ENCODE measurements at places on chromosomes 6 and 20. TPM values are rescaled to one million over a fixed set of nuclear protein-coding genes. Genes with fewer than 3 reads are reported as not detected.

- peak overlapping the region; percentile 60 for H3K27ac ChIP-seq
- peak overlapping the region; percentile 8 for H3K4me3 ChIP-seq
- DNase-seq = no peak
- no peaks in the 10 kb centered on the region for H3K27me3 ChIP-seq
- no peaks in the 10 kb centered on the region for H3K36me3 ChIP-seq
Observed at GRCh38 chr20:17565169-17565845, 4.6 kb upstream of the DSTN start.

DNA sequence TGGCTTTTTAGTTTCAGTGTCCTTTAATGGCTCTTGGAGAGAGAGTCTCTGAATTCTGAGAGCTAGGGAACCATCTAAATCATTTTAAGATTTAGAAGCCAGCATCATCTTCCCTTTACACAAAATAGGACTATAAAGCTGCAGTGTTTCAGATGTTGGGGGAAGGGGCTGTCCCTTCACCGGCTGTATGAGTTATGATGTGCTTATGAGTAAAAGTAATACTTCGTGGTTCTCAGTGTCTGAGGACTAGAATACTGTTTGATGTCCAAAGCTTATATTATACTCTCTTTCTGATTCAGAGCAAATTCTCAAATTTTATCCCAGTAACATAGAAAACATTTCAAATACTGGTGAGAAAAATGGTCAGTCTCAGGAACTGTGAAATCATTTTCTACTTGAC lies 63.5 kb upstream of the FAM8A1 start:
- no peak for DNase-seq
- no peaks in the 10 kb centered on the region for H3K27me3 ChIP-seq
- no peak overlapping the region for H3K4me3 ChIP-seq
- no peak overlapping the region for H3K27ac ChIP-seq
- no peaks in the 10 kb centered on the region for H3K4me1 ChIP-seq
- peaks cover 8% of the 10 kb centered on the region for H3K36me3 ChIP-seq

- peaks cover 23% of the 10 kb centered on the region for H3K4me1 ChIP-seq
- H3K4me3 ChIP-seq = no peak overlapping the region
- peaks cover 5% of the 10 kb centered on the region for H3K36me3 ChIP-seq
- H3K27ac ChIP-seq = no peak overlapping the region
Observed at GRCh38 chr20:4951299-4951698, 50.0 kb downstream of the SLC23A2 start.

- H3K27ac ChIP-seq = no peak overlapping the region
- no peaks in the 10 kb centered on the region for H3K27me3 ChIP-seq
- no peak overlapping the region for H3K4me3 ChIP-seq
- H3K36me3 ChIP-seq = peaks cover 19% of the 10 kb centered on the region
- DNase-seq = peak; percentile 87
Observed at GRCh38 chr6:44151348-44152108, 7.1 kb upstream of the CAPN11 start.

- H3K36me3 ChIP-seq = peaks cover 20% of the 10 kb centered on the region
- DNase-seq = no peak
- H3K27me3 ChIP-seq = no peaks in the 10 kb centered on the region
- H3K4me1 ChIP-seq = peaks cover 17% of the 10 kb centered on the region
Observed at GRCh38 chr20:45011108-45011526, 44.8 kb downstream of the STK4 start.

The DLL1 gene
- 11.7 TPM for total RNA-seq

The ECT2L gene
- 0.07 TPM for total RNA-seq

- no peak overlapping the region for H3K4me3 ChIP-seq
- no peak overlapping the region for H3K27ac ChIP-seq
- no peaks in the 10 kb centered on the region for H3K4me1 ChIP-seq
- peaks cover 66% of the 10 kb centered on the region for H3K27me3 ChIP-seq
- H3K36me3 ChIP-seq = no peaks in the 10 kb centered on the region
- no peak for DNase-seq
Observed at GRCh38 chr20:33224399-33224798, 7.2 kb downstream of the BPIFA3 start.

DNA sequence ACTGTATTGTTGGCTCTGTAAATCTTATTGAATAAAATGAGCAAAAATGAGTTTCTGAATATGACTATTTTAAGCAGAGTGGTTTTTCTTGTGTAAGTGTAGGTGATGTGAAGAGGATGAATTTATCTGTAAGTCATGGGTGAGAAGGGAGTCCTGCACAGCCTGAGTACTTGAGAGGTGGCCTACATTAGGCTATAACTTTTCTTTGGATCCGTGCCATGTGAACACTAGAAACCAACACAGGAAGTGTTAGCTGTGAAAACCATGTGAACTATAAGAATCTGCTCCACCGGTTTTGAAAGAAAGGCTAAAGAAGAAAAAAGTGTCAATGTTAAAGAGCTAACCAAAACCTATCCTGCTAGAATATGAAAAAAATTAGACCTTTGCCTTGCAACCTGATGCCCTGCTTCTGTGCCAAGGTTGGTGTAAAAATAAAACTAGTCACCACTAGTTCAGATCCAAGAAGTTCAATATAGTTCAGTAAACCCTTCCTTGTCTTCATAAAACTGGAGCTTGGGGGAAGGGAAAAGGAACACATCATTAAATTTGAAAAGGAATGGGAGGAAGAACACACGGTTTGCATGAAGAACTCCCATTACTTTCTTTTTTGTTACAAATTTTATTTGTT lies 21.3 kb downstream of the PLCB1 start:
- no peak overlapping the region for H3K4me3 ChIP-seq
- no peak for DNase-seq
- no peak overlapping the region for H3K27ac ChIP-seq

GRCh38 chr6:23537828-23538227 lies 588.2 kb upstream of the NRSN1 start:
- H3K27ac ChIP-seq = no peak overlapping the region
- no peak overlapping the region for H3K4me3 ChIP-seq
- no peaks in the 10 kb centered on the region for H3K4me1 ChIP-seq
- peaks cover 3% of the 10 kb centered on the region for H3K36me3 ChIP-seq
- no peaks in the 10 kb centered on the region for H3K27me3 ChIP-seq

GRCh38 chr6:139919107-139920026 lies 544.9 kb upstream of the CITED2 start:
- H3K27me3 ChIP-seq = peaks cover 2% of the 10 kb centered on the region
- no peaks in the 10 kb centered on the region for H3K36me3 ChIP-seq
- H3K4me1 ChIP-seq = peaks cover 27% of the 10 kb centered on the region
- no peak for DNase-seq

- peaks cover 5% of the 10 kb centered on the region for H3K4me1 ChIP-seq
- H3K27me3 ChIP-seq = no peaks in the 10 kb centered on the region
Observed at GRCh38 chr6:136174510-136174909, 75.6 kb downstream of the MTFR2 start.

GRCh38 chr6:38671885-38672467 lies 31.0 kb downstream of the GLO1 start:
- no peaks in the 10 kb centered on the region for H3K27me3 ChIP-seq
- no peak for DNase-seq
- H3K27ac ChIP-seq = no peak overlapping the region
- no peak overlapping the region for H3K4me3 ChIP-seq

The SIGLEC1 gene
- not detected for total RNA-seq

GRCh38 chr6:116314878-116315277 lies 35.1 kb upstream of the TSPYL1 start:
- H3K4me3 ChIP-seq = no peak overlapping the region
- peaks cover 13% of the 10 kb centered on the region for H3K4me1 ChIP-seq
- no peak for DNase-seq
- H3K27me3 ChIP-seq = no peaks in the 10 kb centered on the region
- no peak overlapping the region for H3K27ac ChIP-seq
- H3K36me3 ChIP-seq = peaks cover 8% of the 10 kb centered on the region

DNA sequence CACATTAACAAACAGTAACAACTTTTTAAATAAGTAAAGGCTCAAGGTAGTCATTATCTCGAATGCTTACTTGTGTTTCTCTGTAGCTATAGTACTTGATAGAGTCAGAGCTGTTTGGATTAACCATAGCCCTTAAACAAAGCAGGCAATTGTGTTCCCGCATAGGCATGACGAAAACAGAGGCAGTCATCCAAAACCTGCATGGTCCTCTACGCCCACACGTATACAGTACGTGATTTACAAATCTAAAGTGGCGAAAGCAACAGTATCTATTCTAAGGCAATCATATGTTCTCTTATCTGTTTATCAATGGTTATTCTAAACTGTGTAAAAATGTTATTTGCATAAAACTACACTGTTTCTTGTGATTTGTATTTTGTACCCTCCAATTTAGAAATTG lies 31.8 kb downstream of the HFE start:
- no peak overlapping the region for H3K27ac ChIP-seq
- H3K27me3 ChIP-seq = no peaks in the 10 kb centered on the region
- no peak overlapping the region for H3K4me3 ChIP-seq
- H3K4me1 ChIP-seq = peaks cover 17% of the 10 kb centered on the region

The RALGAPA2 gene
- 28.1 TPM for total RNA-seq

DNA sequence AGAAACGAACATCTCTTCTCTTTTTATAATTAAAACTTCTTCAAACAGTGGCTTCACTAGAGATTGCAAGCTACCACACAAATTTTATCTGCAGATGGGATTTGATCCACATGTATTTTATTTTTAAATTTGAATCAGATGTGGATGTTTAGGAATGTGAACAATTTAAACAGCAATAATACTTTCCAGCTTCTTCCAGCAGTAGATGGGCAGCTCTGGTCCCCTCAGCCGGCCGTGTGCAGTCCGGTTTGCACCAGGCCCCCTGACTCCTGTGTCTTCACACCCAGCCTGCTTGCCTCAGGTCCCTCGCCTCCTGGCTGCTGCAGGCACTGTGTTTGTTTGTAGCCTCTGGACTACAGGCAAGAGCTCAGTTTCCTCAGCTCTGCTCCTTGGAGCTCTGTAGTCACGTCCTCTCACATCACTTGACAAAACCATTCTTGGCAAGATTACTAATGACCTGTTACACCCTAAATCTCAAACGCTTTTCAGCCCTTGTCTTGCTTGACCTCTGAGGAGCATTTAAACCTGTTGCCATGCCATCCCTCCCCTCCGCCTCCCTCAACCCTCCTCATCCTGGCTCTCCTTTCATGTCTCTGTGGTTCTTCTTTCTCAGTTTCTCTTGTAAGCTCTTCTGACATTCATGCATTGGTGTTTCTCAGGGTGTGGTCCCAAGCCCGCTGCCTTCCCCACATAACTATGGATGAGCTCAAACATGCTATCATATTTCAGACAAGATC lies 13.2 kb upstream of the ZBTB24 start:
- H3K4me1 ChIP-seq = peaks cover 24% of the 10 kb centered on the region
- no peak for DNase-seq
- no peaks in the 10 kb centered on the region for H3K27me3 ChIP-seq

Data from type B pancreatic cell (in vitro differentiated cells).